Activated naive CD4-positive, alpha-beta T cell treated with anti-CD3 and anti-CD28 coated beads, Interleukin-2, amount 50 U/mL, for 72 hours (primary cell): ENCODE measurements at places on chromosomes 2 and 18.

DNA sequence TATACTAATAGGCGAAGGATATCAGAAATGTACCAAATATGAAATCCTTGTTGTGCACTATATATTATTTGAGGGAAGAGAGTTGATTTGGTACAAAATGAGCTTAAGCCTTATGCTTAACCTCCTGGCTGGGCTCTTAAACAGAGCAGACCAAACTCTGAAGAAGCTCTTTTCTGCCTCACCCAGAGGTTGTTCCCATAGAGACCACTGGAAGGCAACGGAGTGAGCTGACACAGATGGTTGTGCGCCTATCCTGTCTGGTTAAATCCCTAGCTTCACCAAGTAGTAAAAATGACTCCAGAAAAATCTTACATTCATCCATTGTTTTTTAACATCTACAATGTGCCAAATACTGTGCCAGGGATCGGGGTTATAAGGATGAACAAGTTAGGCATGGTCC, 55.9 kb upstream of the NOL4 start:
- DNase-seq = no peak

DNA sequence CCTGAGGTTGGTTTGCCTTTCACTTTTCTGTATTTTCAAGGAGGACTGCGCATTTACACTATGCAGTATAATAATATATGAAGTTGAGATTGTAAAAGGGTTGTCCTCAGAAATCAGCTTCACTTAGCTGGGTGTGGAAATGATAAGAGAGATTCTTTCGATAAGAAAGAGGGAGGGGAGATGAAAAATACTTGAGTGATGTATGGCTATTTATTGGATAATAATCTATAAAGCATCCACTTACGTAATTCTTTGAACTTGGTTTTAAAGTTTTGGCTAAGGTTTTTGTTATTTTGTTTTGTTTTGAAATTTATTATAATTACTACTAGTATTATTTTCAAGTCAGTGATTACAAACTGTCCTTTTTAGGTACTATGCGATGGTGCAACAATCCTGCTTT, 40.6 kb downstream of the EFEMP1 start:
- no peak for DNase-seq

DNA sequence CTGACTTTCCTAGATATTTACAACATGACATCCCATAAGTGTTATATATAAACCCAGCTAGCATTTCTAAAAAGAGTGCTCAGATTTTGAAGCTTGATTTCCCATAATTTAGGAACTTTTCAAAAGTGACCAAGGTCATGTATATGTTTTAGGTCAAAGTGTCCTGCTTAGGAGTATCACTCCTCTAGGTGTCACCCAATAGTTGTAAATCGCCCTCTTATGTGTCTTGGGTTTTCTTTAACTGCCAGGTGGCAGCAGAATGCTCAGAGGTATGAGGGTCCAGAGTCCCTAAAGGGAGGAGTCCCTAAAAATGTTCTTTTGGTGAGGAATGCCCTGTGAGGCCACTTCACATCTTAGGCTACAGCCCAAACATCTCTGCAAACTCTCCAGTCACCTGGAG, 358.3 kb downstream of the CELF4 start:
- DNase-seq = no peak

GRCh38 chr2:27779417-27780055, 8.0 kb downstream of the MRPL33 start:
- DNase-seq = no peak

GRCh38 chr2:156933645-156934225, 323.8 kb upstream of the GALNT5 start:
- DNase-seq = no peak

GRCh38 chr2:27092696-27093429, 6.3 kb downstream of the KHK start:
- DNase-seq = no peak

GRCh38 chr18:49768051-49768391, 45.3 kb downstream of the ACAA2 start:
- DNase-seq = no peak

DNA sequence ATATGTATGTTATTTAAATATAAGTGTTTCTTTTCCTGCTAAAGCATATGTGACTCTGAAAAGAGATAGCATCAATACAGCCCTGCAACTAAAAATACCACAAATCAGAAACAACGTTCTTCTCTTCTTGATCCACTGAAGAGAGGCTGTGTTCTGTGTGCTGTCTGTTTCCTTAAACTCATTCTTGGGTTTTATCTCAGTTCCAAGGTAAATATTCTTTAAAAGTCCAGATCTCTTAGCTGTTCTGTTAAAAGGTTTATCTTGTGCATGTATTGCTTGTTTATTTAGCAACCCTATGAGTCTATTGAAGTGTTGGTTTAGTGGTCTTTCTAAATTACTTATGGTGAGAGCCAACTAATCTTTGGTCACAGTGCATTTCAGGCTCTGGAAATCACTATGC, 173.3 kb upstream of the NT5C1B start:
- DNase-seq = no peak

GRCh38 chr18:35927430-35927829, 45.0 kb upstream of the RMP24 start:
- no peak for DNase-seq
